ENCODE measurements at places on chromosomes 4 and X. TPM values are rescaled to one million over a fixed set of nuclear protein-coding genes. Genes with fewer than 3 reads are reported as not detected.

Gene GPR173
- total RNA-seq, result not detected

Gene DAPP1
- not detected for total RNA-seq

Gene TMEM192
- 9.5 TPM for total RNA-seq

Gene CCNA2
- 46.7 TPM for total RNA-seq

Gene CRMP1
- 5.3 TPM for total RNA-seq

Gene SSX2B
- total RNA-seq, result not detected

Gene MGARP
- 0.57 TPM for total RNA-seq

Gene SPANXN4
- not detected for total RNA-seq

Gene TIGD2
- 6.8 TPM for total RNA-seq
